ENCODE measurements at places on chromosomes 7 and 10. TPM values are rescaled to one million over a fixed set of nuclear protein-coding genes. Genes with fewer than 3 reads are reported as not detected.
A peak's percentile ranks its signal among the peaks of the same experiment; 100 is the strongest.

- peaks cover 8% of the 10 kb centered on the region for H3K27me3 ChIP-seq
- no peak overlapping the region for H3K4me3 ChIP-seq
- DNase-seq: no peak
- no peaks in the 10 kb centered on the region for H3K36me3 ChIP-seq
Measured at GRCh38 chr10:14200698-14201544, 129.8 kb downstream of the FRMD4A start.

GDF10 gene
- total RNA-seq: 0.16 TPM

- H3K4me3 ChIP-seq: peak overlapping the region; percentile 69
- H3K27me3 ChIP-seq: no peaks in the 10 kb centered on the region
- no peak for DNase-seq
- H3K4me1 ChIP-seq: peaks cover 32% of the 10 kb centered on the region
Measured at GRCh38 chr7:135147341-135147898, 452 bp upstream of the TMEM140 start.

DNA sequence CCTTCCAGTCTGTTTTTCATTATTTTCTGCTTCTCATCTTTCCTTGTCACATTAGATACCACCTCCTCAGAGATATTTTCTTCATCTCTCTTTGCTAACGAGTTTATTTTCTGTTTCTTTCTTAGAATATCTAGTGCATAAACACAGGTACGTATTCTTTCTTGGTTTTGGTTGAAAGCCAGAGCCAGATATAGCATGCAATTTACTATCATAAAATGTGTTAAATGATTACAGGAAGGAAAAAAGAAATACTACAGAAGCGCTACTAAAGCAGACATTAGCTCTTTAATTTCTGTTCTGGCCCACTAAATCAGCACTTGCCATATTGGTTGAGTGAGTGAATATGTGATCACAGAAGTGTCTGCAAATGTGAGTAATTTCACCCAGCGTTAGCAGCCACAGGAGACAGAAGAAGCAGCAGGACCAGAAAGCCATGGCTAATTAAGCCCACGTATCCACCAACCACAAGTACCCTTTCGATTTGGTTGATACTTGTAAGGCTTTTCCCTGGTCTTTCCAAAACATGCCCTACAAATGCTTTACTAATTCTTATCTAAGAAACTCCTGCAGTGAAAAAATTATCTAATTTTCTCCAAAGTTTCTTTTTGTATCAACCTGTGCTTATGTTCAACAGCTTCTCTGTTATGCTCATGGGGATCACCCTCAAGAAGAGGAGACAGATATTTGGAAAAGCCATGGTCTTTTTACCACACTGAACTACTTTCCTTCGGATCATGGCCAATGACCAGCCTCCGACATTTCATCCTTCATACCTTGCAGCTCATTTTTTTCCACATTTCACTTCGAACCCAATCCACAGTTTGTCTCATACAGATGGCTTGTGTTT lies 23.1 kb upstream of the MACC1 start:
- DNase-seq: no peak
- H3K4me1 ChIP-seq: no peaks in the 10 kb centered on the region
- no peak overlapping the region for H3K4me3 ChIP-seq
- no peaks in the 10 kb centered on the region for H3K27me3 ChIP-seq
- H3K27ac ChIP-seq: no peak overlapping the region

IL6 gene
- total RNA-seq: not detected

KIAA1217 gene
- not detected for total RNA-seq

DNA sequence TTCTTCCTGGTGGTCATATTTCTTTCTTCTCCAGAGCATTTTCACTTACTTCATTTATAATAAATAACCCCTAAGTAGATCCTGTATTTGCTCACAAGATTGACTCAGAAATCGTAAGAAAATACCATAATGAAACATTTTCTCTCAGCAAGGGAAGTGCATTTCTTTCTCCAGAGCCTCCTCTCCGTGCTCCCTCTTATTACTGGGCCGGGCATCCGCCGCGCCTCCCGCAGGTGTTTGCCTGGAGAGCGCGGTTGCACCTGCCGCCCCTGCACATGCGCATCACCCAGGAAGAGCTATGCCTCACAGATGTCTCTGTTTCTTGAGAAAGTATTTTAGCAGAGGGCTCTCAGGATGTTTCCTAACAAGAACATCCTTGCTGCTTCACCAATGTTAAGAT lies 509.2 kb downstream of the TCERG1L start:
- H3K36me3 ChIP-seq: no peaks in the 10 kb centered on the region
- DNase-seq: no peak
- no peaks in the 10 kb centered on the region for H3K4me1 ChIP-seq
- H3K27ac ChIP-seq: no peak overlapping the region
- H3K4me3 ChIP-seq: no peak overlapping the region

Measured in CD4-positive, alpha-beta T cell (primary cell).